ENCODE measurements at places on chromosomes 13 and 19.
A peak's percentile ranks its signal among the peaks of the same experiment; 100 is the strongest.

GRCh38 chr13:113928685-113929627 lies 44.9 kb downstream of the C13orf46 start:
- DNase-seq: no peak

DNA sequence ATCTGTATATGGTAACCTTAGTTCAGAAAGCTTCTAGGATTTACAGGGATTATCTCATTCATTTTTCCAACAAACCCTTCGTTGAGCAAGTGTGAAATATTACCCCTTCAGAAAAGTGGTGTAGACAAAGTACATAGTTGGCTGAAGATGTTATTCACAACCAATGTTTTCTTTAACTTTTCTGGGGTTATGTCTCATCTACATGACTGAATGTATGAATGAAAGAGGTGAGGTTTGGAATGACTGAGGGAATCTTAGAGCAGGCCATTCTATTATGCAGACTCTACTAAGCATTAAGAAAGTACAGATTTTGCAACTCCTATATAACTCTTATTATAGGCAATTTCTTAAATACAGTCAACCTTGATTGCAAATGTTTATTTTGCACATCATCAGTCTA lies 167.2 kb downstream of the NDFIP2 start:
- DNase-seq: no peak

- DNase-seq: no peak
Measured at GRCh38 chr19:45768655-45768983, 433 bp downstream of the SIX5 start.

GRCh38 chr19:53254411-53255341 lies at the start of gene ZNF677:
Gene ZNF677, minus strand, starts transcription at chr19:53254873. Its CDS starts 3,323 bp downstream, at chr19:53251550.
- no peak for DNase-seq

DNA sequence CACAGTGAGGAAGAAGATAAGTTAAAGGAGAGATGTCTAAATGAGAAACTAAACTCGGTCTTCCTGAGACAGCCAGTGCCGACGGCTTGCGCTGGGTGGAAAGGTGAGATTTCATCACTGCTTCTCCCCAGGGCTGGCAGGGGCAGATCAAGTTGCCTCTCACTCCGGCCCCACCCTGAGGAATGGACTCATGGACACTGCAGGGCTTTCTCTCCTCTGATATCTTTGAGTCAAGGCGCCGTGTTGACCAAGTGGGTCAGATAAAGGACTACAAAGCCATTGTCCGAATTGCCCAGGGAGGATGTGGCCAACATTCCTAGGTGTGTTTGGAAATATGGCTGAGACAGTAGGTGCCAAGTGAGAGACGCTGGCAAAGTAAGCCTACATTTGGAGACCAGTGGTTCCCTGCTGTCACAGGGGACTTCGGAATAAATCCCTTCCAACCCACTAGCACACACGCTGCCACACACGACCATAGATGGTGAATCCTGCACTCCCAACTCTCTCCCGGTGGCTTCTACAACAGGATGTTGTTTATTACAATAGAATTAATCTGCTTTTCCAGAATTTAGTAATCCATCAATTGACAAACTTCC lies 156.5 kb upstream of the TSC22D1 start:
- DNase-seq: no peak

DNA sequence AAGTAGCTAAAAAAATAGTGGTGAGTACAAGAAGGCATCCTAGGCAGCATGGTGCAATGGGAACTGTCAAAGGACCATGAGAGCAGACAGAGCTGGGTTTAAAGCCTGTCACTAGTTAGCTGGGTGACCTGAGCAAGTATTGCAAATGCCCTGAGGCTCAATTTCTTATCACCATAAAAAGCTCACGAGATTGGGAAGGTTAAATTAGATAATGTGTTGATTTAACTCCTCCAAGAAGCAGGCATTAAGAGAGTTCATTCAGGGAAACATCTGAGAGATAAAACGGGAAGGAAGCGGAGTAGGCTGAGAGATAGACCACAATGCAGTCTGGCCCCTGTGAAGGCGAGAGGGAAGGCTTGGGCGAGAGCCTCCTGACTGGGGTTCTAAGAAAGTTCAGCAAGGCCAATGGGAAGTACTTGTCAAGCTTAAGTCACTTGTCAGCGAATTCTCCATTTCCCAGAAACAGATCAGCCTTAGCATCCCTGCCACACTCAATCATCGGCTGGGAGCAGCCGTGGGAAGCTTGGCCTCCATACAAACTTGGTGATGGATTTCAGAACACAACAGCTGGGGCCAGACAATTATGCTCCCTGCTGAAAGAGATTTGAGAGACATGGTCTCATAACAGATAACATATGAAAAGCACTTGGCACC lies 105.5 kb downstream of the POU4F1 start:
- no peak for DNase-seq

GRCh38 chr19:41431426-41432386 lies 4.5 kb upstream of the B3GNT8 start:
- no peak for DNase-seq

DNA sequence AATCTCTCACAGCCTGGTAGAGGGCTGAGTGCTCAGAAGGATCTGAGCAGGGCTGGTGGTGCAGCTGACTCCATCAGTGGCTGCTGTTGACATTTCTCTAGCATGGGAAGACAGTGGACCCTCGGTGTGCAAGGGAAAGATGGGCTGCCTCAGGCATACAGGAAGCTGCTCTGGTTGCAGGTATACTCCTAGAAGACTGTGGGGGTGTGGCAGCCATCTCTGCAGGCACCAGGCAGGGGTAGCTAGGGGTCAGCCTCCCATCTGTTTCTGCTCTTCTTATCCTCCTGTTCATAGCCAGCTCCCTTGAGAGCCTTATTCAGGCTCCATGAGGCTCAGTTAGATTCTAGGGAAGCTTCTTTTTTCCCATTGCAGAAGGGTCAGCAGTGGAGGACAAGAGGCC lies 475.5 kb downstream of the TSHZ3 start:
- DNase-seq: no peak

- DNase-seq: no peak
Measured at GRCh38 chr19:29255006-29255405, 42.1 kb upstream of the UQCRFS1 start.

DNA sequence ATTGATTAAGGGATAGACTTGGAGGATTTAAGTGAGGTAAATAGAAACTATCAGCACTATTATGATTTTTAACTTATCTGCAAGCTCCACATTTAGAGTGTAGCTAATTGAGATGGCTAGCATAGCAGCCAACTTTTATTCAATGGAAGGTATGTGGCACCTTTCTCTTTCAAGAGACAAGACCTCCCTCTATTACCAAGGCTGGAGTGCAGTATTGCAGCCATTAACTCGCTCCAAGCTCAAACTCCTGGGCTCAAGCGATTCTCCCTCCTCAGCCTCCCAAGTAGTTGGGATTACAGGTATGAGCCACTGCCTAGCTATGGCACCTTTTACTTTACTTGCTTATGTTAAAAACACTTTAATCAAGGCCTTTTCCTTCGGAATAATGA lies 8.2 kb downstream of the TPT1 start:
- DNase-seq: no peak

DNA sequence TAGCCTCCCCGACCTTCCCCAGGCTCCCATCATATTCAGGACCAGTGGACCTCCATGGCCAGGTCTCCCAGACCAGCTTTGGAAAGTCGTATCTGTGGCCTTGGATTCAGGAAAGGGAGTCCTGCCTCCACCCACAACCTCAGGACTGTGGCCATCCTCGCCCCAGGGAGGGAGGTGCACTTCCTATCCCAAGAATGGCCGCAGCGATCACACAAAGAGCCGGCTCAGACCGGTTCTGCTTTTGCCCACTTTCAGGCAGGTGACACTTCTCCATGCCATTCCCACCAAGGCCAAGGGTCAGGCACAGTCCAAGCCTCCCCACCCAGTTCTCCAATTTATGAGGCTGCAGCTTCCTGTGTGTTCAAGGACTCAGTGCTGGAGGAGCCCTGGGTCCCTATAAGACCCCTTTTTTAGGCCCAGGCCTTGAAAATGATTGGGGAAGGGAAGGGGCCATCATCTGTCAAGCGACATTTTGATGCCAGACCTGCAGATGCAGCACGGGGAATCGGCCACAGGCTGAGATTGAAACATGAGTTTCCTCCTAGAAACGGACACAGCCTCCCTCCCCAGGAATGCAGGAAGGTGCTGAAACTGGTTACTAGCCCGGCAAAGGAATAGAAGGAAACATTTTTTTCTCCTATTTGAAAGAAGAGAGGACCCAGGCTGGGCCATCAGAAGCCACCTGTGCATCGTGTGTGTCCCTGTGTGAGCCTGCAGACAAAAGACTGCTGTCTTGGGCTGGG lies 65.6 kb upstream of the USE1 start:
- no peak for DNase-seq

DNA sequence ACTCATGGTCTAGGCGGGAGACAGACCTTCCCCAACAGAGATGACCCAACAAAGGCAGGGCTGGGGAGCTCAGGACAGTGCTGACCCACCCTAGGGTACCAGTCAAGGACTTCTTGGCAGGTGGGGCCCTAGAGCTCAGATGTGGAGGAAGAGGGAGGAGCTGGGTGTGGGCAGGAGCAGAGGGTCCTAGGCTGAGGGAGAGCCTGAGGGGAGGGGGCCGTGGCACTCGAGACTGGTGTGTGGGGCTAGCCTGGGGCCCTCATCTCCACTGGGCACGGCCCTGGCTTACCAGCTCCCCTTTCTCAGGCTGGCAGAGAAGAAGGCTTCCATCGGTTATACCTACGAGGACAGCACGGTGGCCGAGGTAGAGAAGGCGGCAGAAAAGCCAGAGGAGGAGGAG lies 18.6 kb downstream of the CLASRP start:
- no peak for DNase-seq

- DNase-seq: no peak
Measured at GRCh38 chr19:16594681-16595091, 22.5 kb upstream of the SLC35E1 start.

DNA sequence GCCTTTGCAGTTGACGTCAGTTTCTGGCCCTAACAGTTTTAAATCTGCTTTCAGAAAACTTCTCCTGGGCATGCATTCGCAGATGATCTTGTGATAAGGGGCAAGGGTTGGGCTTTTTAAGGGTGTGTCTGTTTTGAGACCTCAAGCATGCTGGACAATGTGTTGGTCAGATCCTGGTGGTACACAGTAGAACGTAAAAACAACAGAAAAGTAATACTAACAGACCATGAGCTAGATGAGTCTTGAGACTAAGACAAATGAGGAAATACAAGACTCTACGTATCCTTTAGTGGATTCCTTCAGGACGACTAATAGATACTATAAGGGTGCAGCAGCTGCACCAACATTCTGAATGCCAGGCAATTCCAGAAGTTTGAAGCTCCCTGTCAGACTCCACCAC lies 237.6 kb downstream of the DNAJC15 start:
- no peak for DNase-seq

GRCh38 chr19:49391581-49392399 lies 3.7 kb downstream of the KASH5 start:
- DNase-seq: peak; percentile 60

GRCh38 chr13:112204346-112205327 lies 137.7 kb downstream of the SOX1 start:
- no peak for DNase-seq

GRCh38 chr13:101424381-101425155 lies 8.3 kb upstream of the NALCN start:
- no peak for DNase-seq

GRCh38 chr13:22893204-22893603 lies 287.6 kb upstream of the SGCG start:
- no peak for DNase-seq

GRCh38 chr19:23804676-23805075 lies 46.0 kb upstream of the ZNF681 start:
- DNase-seq: no peak

- no peak for DNase-seq
Measured at GRCh38 chr19:45294291-45295029, 28.2 kb downstream of the CKM start.

DNA sequence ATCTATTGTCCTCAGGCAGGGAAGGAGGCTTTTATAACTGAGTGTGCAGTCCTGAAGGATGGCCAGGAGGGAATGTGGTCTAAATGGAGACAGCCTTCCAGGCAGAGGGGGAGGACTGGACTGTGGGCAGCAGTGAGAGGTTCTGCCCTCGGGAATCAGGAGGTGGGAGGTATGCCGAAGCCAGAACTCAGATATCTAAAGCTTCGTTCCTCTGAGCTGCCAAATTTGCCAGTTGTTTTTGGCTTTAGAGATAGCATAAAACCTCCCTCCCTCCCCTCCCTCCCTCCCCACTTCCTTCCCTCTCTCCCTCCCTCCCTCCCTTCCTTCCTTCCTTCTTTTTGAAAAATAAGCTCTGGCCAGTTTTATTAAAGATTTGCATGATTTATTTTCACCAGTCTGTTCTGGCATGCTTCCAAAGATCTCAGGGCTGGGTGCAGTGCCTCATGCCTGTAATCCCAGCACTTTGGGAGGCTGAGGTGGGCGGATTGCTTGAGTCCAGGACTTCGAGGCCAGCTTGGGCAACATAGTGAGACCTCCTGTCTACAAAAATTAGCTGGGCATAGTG lies 2.4 kb downstream of the MEDAG start:
- DNase-seq: no peak

- DNase-seq: no peak
Measured at GRCh38 chr13:108383667-108384066, 114.1 kb downstream of the TNFSF13B start.

DNA sequence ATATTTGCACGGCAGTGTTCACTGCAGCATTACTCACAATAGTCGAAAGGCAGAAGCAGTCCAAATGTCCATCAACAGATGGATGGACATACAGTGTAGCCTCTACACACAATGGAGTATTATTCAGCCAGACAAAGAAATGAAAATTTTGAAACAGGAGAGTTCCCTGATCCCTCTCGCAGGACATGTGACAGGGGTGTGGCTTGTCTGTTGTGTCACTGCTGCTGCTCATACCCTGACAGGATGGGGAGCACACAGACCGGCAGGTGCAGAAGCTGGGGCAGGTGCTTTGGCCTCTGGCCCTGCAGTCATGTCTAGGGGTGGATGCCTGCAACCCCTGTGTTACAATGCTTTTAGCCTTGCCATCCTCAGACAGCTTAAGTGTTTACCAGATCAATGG lies 204.3 kb downstream of the EFNB2 start:
- no peak for DNase-seq

GRCh38 chr13:74865656-74866055 lies 616.3 kb downstream of the TBC1D4 start:
- DNase-seq: no peak

GRCh38 chr13:40799508-40799907 lies 10.1 kb downstream of the SLC25A15 start:
- DNase-seq: no peak

- DNase-seq: no peak
Measured at GRCh38 chr13:36998624-36999041, 507 bp downstream of the ALG5 start.

GRCh38 chr19:13976446-13976845 lies 24.1 kb downstream of the DCAF15 start:
- no peak for DNase-seq

DNA sequence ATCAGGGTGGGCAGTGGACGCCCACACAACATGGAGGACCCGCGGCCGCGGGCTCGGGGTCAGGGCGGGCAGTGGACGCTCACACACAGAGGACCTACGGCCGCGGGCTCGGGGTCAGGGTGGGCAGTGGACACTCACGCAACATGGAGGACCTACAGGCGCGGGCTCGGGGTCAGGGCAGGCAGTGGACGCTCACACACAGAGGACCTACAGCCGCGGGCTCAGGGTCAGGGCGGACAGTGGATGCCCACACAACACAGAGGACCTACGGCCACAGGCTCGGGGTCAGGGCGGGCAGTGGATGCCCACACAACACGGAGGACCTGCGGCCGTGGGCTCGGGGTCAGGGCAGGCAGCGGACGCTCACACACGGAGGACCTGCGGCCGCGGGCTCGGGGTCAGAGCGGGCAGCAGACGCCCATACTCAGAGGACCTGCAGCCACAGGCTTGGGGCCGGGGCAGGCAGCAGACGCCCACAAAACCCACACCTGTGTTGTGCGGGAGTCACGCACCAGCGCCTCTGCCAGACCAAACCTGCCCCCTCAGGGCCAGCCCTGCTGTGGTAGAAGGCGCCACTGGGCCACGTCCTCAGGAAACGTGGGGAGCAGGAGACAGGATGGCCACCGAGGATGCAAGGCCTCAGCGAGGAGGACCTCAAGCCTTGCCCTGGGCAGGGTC lies 27.6 kb upstream of the C13orf46 start:
- DNase-seq: no peak
